ENCODE measurements at places on chromosomes 3 and 15.

- DNase-seq: no peak
These were observed 109.6 kb downstream of the PIK3CB start for GRCh38 chr3:138725116-138725515.

GRCh38 chr3:146374146-146374545, 95.2 kb downstream of the PLSCR2 start:
- no peak for DNase-seq

- DNase-seq: no peak
These were observed 3.7 kb upstream of the PRKAR2A start for GRCh38 chr3:48851407-48851806.

GRCh38 chr3:171799501-171799900, 10.8 kb downstream of the PLD1 start:
- DNase-seq: no peak

DNA sequence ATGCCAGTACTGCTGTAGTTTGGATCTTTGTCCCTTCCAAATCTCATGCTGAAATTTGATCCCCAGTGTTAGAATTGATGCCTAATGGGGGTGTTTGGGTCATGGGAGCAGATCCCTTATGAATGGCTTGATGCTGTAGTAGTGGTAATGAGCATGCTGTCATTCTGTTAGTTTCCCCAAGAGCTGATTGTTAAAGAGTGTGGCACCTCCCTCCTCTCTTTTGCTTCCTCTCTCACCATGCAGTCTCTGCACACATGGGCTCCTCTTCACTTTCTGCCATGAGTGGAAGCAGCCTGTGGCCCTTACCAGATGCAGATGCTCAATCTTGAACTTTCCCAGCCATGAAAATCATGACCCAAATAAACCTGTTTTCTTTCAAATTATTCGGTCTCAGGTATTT, 141.3 kb upstream of the DPPA4 start:
- DNase-seq: no peak

DNA sequence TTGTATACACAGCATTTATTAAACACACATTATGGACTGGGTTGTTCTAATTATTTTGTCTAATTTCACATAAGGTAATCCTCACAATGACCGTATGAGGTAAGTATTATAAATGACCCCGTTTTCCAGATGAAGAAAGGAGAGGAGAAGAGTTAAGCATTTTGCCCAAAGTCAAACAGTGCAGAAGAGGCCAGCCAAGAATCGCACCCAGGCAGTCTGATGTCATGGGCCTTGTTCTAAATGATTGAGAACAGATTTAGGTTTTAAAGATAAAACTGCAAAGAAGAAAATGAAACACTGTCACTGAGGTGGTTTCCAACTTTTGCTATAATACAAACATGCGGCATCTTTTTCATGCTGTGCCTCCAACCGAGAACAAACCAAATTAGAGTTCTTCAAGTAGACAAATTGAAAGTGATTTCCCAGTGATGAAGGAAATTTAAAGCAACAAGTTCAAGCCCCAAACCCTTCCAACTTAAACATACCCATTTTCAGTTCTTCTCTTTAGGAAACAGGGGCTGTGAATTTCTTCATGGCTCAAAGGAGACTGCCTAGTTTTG, 155.3 kb downstream of the THRB start:
- DNase-seq: no peak

- no peak for DNase-seq
These were observed 123.3 kb downstream of the XXYLT1 start for GRCh38 chr3:195147649-195148080.

GRCh38 chr3:4071481-4072184, 231.5 kb upstream of the SETMAR start:
- no peak for DNase-seq

GRCh38 chr3:197368330-197368729, 69.9 kb upstream of the DLG1 start:
- DNase-seq: no peak

DNA sequence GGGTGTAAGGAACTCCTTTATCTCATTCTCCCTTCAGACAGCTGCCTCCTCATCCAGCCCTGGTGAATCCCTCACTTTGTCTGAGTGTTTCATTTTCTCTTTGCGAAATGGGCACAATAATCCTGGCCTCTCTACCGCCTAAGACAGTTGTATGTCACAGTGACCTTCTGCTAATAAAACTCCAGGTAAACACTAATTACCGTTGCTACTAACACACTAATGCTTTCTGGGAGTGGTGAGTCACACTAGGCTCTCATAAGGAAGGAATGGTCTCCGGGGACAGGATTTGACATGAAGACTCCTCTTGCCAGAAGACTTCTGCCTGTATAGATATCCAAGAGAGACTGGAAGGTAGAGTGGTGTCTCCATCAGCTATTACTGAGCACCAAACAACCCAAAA, 71.7 kb upstream of the SNRK start:
- DNase-seq: no peak

GRCh38 chr15:99702895-99703602, 30.2 kb downstream of the LYSMD4 start:
- DNase-seq: no peak

DNA sequence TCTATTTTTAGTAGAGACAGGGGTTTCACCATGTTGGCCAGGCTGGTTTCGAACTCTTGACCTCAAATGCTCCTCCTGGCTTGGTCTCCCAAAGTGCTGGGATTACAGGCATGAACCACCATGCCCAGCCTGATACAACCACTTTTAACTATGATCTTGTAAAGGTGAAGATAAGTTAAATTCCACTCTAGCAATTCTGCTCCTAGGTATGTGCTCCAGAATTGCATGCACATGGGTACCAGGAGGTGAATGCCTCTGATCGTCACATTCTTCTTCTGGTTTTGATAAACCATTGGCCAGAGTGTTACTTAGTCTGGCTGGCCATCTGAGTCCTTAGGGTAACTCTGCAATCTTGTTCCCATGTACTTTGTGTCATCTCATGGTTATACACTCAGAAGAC, 22.3 kb downstream of the CSPG5 start:
- DNase-seq: no peak

- DNase-seq: no peak
These were observed 372.1 kb downstream of the ROBO2 start for GRCh38 chr3:77412021-77412438.

- no peak for DNase-seq
These were observed 9.3 kb downstream of the VEPH1 start for GRCh38 chr3:157493627-157494550.

- no peak for DNase-seq
These were observed 339.7 kb upstream of the NR2F2 start for GRCh38 chr15:95990833-95991232.

- DNase-seq: no peak
These were observed 272.7 kb downstream of the OCA2 start for GRCh38 chr15:27826411-27826810.

- no peak for DNase-seq
These were observed 106.6 kb downstream of the TOP2B start for GRCh38 chr3:25558121-25558520.
